ENCODE measurements at places on chromosomes 5 and 9.
A peak's percentile ranks its signal among the peaks of the same experiment; 100 is the strongest.

DNA sequence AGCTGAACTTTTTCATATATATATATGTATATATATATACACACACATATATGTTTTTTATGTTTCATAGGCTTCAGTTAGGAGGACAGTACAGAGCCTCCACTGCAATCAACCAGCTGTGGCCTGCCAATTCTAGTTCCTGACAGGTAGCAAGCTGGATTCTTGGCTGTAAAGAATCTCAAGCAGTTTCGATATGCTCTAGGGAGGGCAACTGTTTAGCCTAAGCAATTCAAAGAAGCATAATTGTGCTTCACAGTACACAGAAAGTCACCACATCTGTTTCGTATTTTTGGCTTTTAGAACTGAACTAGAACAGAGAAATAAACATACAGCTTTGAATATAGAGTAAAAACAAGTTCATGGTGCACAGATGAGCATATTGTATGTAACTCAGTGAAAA lies 152.4 kb upstream of the ARRDC3 start:
- no peak for DNase-seq

GRCh38 chr5:143653766-143654282 lies 158.1 kb upstream of the HMHB1 start:
- no peak for DNase-seq

DNA sequence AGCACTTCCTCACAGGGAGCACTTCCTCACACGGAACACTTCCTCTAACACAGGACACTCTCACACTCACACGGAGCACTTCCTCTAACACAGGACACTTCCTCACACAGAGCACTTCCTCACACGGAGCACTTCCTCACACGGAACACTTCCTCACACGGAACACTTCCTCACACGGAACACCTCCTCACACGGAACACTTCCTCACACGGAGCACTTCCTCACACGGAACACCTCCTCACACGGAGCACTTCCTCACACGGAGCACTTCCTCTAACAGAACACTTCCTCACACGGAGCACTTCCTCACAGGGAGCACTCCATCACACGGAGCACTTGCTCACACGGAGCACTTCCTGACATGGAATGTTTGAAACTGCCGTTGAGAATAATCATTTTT lies 13.4 kb downstream of the POMT1 start:
- DNase-seq, result no peak

GRCh38 chr5:16913187-16914107 lies 22.6 kb downstream of the MYO10 start:
- DNase-seq, result no peak

DNA sequence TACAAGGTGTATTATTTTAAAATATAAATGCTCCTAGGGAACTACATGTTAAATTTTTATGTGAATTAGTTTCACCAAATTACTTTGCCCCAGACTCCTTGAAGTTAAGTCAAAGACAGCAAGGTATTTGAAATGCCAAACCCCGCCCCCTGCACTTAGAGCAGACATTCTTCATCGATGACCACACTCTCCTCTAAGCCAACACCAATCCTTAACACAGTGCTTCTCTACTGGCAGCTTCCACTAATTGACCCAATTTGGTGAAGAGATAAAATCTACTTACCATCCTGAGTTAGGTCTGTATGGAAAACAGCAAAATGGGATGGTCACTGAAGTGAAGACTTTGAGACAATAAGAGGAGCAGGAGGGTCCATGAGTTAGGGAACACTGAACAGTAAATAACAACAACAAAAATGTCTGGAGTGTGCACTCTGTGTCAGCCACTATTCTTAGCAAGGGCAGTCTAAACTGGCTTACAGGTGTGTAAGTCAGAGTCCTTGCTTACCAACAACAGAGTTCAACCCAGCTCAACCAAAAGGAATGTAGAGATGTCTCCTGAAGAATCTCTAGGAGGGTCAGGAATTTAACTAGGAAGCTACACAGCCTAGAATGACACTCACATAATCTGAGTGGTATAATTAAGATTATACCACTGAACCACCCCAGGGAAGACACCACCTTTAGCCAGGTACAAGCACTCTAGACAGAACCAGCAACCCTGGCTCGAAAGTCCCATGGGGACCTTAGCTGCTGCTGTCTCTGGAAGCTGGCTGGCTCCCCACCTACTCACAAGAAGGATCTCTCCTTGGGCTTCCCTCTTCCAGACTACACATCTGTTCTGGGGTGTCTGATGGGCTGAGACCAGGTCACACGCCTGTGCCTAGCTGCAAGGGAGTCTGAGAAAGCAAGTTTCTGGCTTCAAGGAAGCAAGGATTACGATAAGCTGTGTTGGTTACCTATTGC lies 8.8 kb upstream of the UBE2QL1 start:
- DNase-seq, result no peak

- no peak for DNase-seq
Observed at GRCh38 chr9:37157726-37158377, 37.5 kb downstream of the ZCCHC7 start.

DNA sequence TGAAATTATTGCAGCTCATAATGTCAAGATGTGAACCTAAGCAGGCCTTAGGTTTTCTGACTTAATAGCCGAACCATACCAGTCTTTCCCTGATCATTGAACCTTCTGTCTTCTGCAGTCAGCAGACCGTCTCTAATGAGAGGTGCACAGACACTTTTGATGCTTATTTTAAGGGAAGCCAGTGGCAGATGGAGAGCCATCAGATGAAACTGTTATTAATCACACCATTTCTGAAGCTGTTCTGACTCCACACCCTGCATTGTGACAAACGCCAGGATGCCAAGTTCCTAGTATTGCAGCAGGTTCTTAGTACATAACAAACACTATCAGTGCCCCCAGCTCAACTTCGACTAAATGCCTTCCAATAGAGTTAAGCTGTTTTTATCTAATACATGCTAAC lies 43.0 kb downstream of the PIK3R1 start:
- DNase-seq, result no peak

DNA sequence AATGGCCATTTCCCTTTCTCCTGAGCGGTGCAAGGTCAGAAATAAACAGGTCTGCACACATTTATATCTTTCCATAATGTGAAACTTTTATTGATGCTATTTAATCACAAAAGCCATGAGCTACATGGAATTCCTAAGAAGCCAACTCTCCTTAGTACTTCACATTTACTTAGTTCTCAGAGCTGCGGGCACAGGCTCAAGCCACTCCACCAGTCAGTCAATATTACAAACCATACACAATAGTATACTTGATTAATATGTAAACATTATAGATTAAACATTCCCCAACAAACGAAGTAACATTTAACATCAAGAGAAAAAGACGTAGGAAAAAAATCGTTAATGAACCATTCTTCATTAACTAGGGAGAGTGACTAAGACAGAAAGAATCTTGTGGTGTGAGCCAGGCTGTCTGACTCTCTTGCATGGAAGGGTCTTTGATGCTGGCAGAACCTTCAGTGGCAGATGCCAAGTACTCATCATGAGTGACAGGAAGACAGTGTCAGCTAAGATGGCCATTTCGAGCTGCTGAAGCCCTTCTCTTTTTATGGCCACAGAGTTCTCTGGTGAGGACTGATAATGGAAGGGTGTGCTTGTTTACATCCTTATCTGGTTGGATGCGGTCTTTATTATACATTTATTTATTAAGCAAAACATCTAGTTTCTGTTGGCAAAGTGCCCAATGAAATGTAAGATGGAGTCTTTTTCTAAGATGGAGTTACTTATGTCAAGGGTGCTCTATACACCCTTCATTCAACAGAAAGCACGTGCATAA lies 115.5 kb upstream of the TUT7 start:
- DNase-seq, result no peak

- no peak for DNase-seq
Observed at GRCh38 chr9:130626249-130626996, 38.0 kb upstream of the PRDM12 start.

DNA sequence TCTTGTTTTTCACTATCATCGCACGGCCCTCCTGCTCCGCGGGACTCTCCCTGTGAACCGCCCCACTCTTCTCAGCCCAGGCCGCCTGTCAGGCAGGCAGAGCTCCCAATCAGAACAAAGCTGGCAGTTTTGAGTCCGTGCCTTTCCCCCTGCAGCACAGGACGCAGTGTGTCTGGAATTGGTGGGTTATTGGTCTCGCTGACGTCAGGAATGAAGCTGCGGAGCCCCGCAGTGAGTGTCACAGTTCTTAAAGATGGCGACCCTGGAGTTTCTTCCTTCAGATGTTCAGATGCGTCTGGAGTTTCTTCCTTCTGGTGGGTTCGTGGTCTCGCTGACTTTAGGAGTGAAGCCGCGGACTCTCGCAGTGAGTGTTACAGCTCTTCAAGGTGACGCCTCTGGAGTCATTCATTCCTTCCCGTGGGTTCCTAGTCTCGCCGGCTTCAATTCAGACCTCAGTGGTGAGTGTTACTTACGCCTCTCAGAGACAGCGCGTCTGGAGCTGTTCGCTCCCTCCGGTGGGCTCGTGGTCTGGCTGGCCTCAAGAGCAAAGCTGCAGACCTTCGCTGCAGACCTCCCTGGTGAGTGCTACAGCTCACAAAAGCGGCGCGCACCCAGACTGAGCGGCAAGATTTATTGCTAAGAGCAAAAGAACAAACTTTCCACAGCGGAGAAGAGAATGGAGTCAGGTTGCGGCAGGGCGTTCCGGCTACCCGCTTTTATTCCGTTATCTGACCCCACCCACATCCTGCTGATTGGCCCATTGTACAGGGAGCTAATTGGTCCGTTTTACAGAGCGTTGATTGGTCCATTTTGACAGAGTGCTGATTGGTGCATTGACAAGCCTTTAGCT lies 7.4 kb downstream of the ZDHHC11B start:
- no peak for DNase-seq

DNA sequence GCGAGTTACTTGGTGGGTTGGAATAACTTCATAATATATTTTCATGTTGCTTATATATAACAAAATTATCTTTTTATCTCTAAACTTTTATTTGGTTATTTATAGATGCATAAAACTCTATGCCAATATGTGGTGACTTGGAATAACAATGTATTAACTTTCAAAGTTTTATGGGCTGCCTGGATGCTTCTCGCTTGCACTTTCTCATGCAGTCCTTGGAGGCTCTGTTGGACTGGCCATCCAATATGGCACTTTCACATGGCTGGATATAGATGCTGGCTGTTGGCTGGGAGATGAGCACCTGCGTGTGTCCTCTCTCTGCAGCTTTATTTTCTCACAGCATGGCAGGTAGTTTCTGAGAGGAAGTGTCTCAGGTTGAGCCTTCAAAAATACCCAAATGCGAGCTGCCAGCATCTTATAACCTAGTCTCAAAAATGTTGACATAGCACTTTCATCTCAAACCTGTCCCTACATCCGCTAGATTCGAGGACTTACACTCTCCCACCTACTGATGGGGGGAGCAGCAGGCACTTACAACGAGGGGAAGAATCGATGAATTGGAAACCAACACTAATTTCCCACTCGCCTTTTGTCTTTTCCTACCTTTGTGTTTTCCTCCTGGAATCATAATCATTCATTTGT lies 48.3 kb upstream of the SMARCA2 start:
- DNase-seq, result no peak

GRCh38 chr9:115615000-115615401 lies 497.0 kb upstream of the TNC start:
- no peak for DNase-seq

DNA sequence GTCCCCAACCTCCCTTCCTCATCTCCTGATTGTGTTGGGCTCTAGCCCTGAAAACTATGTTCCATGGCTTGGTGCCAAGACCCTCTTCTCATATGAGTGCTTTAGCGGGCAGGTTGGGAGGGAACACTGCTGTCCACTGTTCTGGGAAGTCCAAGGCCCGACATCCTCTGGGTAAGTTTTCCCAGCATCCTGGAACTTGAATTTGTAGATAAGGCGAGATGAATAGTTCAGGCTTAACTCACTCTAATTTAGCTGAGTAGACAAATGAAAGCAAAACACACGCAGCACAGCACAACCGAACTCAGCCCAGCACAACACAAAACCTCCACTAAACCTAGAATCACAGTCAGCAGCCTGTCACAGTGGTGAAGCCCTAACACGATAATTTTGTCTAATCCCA lies 95.3 kb upstream of the SLC28A3 start:
- DNase-seq, result no peak

DNA sequence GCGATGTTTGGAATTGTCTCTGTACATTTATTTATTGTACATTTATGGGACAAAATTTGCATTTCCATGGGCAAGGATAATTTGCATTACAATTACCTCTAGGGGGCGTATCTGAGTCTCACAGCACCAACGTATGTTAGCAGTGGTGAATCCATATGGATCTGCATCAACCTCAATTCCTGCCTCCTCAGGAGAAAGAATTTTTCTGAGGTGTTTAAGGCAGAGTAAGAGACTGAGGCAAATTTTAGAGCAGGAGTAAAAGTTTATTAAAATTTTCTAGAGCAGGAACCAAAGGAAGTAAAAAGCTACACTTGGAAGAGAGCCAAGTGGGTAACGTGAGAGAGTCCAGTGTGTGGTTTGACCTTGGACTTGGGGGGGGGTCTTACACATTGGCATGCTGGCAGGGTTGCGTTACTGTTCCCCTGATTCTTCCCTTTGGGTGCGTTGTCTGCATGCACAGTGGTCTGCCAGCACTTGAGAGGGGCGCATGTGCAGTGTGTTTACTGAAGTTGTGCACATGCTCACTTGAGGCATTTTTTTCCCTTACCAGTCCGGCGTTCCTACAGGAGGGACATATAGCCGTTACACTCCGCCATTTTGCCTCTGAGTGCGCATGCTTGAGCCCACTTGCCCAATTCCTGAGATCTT lies 21.0 kb upstream of the RAB14 start:
- peak; percentile 66 for DNase-seq

GRCh38 chr5:5353681-5354080 lies 68.8 kb upstream of the ICE1 start:
- no peak for DNase-seq

DNA sequence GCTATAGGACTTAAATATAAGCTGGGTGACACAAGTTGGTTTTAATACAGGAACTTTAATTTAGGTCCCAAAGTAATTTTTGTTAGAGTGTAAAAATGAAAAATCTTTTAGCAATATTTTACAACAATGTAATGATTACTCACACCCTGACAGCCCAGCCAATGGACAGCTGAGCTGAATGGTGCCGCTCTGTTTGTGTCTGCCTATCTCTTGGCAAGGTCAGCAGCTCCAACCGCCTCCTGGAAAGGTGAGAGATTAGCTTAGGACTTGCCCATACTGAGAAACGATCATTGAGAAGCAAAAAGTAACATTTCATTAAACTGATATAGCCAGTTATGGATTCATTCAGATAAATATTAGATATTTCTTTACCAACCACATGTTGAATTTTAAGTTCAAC lies 463.6 kb upstream of the CD180 start:
- DNase-seq, result no peak

DNA sequence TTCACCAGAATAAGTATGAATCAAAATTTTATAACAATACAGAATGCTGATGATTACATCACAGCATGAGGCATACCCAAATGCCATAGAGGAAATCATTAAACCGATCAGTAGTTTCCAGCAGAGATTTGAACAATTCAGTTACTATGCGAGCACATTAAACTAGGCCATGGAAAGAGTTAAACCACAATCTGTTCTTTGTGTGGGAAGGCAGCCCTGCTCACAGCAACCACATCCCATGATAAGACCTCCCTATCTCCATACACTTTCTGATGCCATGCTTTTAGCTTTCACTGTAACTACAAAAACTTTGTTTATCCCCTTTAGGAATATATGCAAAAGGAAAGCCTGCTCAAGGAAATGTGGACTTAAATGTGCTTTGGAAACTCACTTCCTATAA lies 4.5 kb downstream of the NFIB start:
- no peak for DNase-seq

GRCh38 chr9:124353811-124354274 lies 61.4 kb downstream of the PSMB7 start:
- no peak for DNase-seq

- DNase-seq, result peak; percentile 88
Observed at GRCh38 chr5:149656576-149657182, 73.4 kb upstream of the PPARGC1B start.
